Stimulated activated CD4-positive, alpha-beta T cell treated with anti-CD3 and anti-CD28 coated beads, Interleukin-4, amount 100 ng/mL, for 24 hours (primary cell): ENCODE measurements at places on chromosomes 6 and 20.

DNA sequence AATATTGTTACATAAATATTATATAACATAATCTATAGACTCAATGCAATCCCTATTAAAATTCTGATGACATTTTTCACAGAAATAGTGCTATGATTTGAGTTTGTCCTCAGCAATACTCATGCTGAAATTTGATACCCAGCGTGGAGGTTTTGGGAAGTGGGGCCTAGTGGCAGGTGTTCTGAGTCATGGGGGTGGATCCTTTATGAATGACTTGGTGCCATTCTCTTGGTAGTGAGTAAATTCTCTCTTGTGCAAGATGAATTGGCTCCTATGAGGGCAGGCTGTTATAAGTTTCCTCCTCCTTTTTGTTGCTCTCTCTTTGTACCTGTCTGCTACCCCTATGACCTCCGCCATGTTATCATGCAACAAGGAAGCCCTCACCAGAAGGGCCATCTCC is 65.8 kb downstream of the SHPRH start:
- DNase-seq, result no peak

- DNase-seq, result no peak
Measured at GRCh38 chr6:93300661-93301060, 118.7 kb downstream of the EPHA7 start.

DNA sequence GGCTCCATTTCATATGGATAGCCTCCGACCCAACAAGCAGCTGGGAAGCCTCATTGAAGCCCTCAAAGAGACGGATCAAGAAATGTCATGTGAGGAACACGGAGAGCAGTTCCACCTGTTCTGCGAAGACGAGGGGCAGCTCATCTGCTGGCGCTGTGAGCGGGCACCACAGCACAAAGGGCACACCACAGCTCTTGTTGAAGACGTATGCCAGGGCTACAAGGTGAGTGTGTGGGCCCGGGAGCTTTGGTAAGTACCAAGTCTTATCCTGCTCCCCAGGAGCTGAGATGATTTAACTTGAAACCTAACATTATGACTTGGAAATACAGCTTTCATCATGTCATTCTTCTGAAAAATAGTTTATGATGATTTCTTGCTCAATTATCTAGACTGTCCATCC is 4.1 kb downstream of the TRIM38 start:
- DNase-seq, result peak; percentile 14

DNA sequence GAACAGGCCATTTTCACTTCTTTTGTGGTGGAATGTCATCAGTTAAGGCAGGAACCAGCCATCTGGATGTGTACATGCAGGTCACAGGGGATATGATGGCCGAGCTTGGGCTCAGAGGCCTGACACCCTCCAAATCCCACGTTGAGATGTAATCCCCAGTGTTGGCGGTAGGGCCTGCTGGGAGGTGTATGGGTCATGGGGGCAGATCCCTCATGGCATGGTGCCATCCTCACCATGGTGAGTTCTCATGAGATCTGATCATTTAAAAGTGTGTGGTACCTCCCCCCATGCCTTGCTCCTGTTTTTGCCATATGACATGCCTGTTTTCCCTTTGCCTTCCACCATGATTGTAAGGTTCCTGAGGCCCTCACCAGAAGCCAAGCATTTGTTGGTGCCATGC is 26.8 kb downstream of the WDR27 start:
- DNase-seq, result no peak

DNA sequence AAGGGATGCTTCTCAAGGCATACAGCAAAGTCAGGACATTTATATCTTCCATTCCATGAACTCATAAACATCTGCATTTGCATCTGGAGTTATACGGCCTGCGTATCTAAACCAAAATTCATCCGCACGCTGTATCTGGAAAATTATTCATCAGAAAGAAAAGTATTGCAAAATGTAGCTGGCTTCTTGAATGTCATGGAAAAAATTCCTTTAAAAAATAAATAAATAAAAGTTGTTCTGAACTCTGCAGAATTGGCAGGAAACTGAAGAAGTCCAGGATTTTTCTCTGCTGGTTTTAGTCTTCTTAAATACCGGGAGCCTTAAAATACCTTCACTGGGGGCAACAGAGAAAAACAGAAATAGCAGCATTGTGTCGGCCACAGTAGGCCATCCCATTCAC is 23.7 kb upstream of the FOXF2 start:
- DNase-seq, result no peak

DNA sequence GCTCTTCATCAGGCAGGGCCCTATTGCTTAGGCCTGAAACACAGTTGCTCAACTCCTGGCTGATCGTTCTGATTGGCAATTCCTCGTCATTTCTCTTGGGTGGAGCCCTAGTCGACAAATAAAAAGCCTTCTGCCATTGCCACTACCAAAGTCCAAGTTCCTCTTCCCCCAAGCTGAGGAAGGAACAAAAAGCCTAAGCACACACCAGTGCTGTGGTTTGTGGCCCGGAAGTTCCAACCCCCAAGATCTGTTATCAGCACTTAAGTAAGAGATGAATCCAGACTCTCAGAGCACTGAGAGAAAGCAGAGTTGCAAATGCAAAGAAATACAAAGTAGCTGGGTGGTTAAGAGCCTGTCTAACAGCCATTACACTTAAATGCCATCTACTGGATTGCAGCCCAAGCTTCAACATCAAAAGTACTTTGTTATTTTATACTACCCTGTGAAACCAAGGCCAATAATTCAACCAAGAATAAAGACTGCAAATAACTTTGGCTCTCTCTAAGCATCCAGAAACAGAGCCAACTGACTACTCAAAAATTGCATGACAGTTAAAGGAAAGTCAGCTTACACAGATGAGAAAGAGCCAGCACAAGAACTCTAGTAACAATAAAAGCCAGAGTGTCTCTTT is 1024.0 kb downstream of the GRIK2 start:
- DNase-seq, result no peak

GRCh38 chr6:54992789-54993188 is 146.2 kb downstream of the FAM83B start:
- no peak for DNase-seq

GRCh38 chr6:8130399-8130798 is 28.1 kb upstream of the EEF1E1 start:
- no peak for DNase-seq

DNA sequence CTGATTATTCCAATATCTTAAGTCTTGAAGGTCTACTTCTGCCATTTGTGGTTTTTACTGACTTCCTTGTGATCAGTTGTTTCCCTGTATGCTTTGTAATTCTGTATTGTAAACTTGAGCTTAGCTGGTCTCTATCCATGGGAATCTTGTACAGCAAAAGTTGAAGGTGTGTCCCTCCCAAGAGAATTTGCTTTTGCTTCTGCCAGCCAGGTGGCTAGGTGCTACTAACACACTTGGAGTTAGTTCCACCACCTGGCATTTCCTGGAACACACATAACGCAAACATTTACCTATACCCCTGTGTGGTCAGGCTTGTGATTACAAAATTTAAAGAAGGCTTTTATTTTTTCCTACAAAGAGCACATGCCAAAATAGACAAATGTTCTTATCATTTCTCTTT is 141.2 kb downstream of the GRM4 start:
- no peak for DNase-seq

- peak; percentile 19 for DNase-seq
Measured at GRCh38 chr6:12890171-12890790, 173.7 kb downstream of the PHACTR1 start.

DNA sequence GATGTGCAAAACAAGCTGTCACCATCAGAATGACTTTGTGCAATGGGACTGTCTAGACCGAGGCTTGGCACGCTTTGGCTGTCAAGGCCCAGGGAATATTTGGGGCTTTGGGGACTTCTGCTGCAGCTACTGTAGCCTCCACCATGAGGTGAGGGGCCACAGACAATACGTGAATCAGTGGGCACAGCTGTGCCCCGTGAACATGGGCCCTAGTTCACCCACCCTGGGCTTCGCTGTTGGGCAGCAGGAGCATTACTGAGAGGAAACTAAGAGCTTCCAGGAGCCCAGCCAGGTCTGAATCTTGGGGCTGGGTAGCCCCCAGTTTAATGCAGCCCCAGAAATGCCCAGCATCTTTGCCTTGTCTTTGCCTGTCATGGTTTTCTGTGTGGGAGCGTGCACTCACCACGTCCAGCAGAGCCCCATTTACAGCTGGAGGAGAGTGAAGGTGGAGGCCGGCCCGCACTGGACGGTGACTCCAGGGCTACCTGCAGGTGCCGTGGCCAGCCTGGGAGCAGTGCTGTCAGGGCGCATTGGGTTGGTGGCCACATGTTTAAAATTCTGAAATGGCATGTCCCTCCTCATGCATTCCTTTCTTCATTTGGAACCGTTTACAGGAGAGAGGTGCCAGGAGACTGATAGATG is 34.7 kb downstream of the DUSP22 start:
- DNase-seq, result no peak

- DNase-seq, result no peak
Measured at GRCh38 chr6:131101911-131102680, 33.2 kb upstream of the AKAP7 start.

GRCh38 chr20:35461620-35462019 is 6.2 kb downstream of the CEP250 start:
- no peak for DNase-seq

- no peak for DNase-seq
Measured at GRCh38 chr6:1379017-1379787, 10.2 kb upstream of the FOXF2 start.

DNA sequence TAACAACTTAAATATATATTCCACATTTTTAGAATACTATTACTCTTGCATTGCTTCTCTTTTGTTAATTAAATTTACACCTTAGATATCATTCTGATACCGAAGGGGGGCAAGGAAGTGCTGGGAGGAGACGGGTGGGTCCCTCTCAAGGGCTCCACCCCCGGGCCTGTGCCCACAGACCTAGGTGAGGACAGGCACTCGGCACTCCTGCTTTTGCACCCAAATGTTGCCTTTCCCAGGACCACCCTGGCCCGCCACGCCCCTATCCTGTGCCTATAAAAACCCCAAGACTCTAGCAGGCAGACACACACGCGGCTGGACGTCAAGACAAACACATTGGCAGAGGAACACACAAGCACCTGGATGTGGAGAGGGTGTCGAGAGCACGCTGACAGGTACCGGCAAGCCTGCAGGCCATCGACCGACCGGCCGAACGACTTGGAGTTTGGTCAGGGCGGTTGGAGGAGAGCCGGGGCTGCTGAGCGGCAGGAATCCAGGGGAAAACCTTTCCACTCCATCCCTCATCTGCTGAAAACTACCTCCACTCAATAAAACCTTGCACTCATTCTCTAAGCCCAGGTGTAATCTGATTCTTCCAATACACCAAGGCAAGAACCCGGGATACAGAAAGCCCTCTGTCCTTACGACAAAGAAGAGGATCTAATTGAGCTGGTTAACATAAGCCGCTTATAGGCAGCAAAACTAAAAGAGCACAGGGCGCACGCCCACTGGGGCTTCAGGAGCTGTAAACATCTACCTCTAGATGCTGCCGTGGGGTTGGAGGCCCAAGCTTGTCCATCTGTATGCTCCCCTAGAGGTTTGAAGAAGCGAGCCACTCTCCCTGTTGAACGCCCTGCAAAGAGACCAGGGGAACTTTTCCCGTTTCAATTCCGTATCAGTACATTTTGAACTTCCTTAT is 197.4 kb upstream of the PRSS16 start:
- no peak for DNase-seq

DNA sequence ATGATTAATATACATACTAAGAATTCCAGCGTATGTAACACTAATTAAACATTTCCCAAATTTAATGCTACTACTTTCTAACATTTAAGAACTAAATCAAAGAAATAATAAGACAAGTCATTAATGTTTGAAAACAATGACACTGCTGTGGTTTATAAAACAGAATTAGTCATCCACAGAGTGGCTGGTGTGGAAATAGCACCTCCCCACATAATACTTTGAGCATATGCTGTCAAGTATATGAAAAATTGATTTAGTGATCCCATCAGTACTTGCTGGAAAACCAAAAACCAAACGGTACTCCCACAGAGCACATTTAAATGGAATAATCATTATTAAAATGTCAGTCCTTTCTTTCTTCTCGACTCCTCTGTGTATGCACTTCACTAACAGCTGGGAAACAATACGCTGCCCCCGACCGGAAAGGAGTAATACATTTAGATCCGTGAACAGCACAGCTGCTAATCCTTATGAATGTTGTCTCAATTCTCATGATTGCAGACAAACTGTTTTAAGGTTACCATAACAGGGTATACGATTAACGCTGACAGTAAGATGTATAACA is 78.4 kb downstream of the PREP start:
- no peak for DNase-seq

DNA sequence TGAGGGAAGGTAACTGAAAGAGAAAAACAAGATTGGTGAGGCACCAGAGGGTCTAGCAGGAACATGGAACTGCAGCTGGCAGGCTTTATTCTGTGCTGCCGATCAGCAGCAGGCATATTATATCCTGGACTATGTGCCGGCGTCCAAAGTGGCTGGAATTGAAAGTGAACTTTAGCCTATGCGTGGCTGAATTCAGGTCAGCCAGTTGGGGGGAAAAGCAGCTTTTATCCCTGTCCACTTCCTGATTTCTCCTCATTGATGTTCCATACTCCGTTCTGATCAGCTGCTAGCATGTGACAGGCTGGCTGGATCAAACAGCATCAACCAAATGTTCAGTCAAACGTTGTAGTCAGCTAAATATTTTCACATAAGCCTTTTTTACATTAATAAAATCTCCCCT is 99.0 kb downstream of the CAP2 start:
- DNase-seq, result no peak

- DNase-seq, result no peak
Measured at GRCh38 chr6:85706272-85706671, 63.6 kb upstream of the SYNCRIP start.

- no peak for DNase-seq
Measured at GRCh38 chr6:111927321-111927720, 54.1 kb upstream of the FYN start.

DNA sequence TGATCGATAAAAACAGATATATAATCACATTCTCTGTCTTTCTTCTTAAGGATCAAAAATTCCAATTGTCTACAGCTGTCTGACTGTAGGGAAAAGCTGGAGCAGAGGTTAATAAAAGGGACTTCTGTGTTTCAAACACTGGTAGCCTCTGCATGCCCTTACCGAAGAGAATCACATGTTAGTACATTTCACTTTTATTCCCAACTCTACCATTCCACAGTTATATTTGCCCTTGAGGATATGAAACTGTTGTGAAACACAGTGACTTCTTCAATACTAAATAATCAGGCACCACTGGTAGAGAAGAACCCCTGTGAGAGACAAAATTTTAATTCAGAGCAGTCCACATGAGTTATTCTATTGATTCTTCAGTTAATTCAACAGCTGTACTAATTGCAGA is 1187.3 kb upstream of the CITED2 start:
- no peak for DNase-seq

DNA sequence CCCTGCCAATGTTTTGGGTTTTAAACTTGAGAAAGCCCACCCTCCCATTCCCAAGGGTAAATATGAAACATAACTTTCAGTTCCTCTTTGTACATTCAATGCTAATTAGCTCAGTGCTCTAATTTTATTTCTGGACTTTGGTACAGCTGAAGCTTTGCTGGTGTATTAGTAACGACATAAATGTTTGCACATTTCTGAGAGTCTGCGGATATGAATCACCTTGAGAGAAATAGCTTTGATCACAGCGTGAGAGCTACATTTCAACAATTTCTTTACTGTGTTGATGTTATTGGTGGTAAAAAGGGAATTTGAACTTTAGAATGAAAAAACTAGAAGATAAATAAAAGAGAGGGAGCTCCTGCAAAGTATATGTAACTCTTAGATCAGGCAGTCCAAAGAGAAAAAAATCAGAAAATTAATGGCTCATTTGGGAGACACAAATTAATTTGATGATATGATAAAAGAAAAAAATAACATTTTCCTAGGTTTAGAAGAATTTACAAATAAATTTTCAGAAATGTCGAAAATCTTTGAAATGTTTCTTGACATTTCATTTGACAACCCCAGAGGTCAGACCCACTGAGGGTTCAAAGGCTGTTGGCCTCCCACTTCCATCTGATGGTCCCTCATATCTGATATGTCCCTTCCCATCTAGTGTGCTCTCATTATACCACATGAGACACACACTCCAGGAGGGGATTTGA is 38.5 kb upstream of the CAP2 start:
- DNase-seq, result no peak
